CD4-positive, alpha-beta T cell treated with Interferon alpha-2 for 1 hour (primary cell): ENCODE measurements at places on chromosomes 5 and 9.

GRCh38 chr5:140881889-140882590 is at the start of gene PCDHA13:
Gene PCDHA13, plus strand, starts transcription at chr5:140882124. Its CDS starts 145 bp downstream, at chr5:140882269.
- no peak for DNase-seq

- no peak for DNase-seq
Measured at GRCh38 chr5:68547622-68548021, 332.1 kb downstream of the PIK3R1 start.

GRCh38 chr5:136677217-136677616 is 311.9 kb upstream of the TRPC7 start:
- no peak for DNase-seq

DNA sequence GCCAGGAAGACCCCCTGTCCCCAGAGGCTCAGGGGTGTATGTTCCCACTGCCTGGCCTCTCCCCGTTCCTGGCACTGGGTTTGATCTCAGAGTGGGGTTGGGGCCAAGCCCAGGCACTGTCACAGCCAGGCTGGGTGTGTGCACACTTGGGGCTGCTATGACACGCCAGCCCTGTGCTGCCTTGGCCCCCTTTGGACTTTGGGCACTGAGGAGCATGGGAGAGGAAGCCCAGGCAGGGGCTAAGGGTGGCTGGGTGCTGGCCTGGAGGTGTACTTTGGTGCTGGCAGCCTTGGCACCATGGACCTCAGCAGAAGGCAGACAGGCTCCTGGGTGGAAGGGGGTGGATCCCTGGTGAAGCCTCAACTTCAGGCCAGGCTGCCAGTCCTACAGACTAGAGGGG is 223.6 kb upstream of the ISL1 start:
- DNase-seq = no peak

DNA sequence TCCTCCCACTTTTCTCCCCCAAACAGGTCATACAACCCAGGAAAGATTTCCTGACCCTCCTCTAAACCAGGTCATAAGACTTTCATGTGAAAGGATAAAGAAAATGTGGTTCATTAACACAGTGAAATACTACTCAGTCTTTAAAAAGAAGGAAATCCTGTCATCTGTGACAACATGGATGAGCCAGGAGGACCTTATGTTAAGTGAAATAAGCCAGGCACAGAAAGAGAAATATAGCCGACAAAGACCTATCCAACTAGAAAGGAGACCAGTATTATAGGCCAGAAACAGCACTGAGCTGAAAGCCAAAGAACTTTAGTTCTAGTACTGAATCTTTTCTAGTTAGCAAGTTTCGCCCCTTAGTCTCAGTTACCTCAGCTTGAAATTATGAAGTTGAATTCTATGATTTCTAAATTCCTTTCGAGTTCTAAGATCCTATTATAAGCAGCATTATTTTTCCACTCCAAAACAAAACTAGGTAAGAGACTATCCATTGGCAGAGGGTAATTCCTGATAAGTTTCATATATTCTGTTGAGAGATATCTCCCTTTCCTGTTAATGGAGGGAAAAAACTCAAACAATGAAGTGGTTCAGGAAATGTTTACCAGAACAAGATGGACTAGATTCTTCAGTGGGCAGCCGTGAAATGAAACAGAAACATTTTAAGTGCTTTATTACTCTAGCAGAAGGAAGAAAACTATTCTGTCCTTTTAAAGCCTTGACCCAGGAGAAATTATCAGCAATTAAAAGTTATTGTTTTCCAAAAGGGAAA is 42.5 kb downstream of the GNA14 start:
- no peak for DNase-seq

DNA sequence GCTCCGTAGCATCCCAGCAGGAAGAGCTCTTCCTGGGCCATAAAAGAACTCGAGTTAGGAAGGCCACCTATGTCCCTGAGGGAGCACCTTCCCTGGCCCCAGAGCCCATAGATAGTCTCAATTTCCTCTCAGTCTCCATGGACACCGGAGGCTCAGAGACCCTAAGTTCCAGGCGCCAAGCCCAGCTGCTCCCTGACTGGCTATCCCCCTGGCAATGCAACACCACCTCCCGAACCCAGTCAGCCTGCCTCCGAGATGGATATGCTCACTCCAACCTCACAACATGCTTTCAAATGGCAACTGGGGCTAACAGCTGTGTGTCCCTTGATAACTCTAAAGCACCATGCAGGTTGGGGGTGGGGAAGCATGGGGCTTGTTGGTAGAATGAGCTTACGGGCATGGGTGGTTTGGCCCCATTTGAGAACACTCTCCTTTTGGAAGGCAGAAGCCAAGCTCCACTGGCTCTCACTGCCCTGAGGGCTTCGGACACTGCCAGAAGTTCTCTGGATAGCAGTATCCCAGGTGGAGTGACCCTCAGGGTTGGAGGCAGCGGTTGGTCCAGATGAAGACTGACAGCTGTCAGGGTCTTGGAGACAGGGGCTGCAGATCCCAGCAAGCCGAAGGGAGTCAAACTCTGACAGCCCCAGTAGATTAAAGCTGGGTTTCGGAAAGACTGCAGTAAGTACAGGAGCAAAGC is 165.3 kb downstream of the PAX5 start:
- DNase-seq = no peak

GRCh38 chr5:127650649-127651048 is 1.8 kb downstream of the CTXN3 start:
- no peak for DNase-seq

- no peak for DNase-seq
Measured at GRCh38 chr9:27184556-27185351, 75.7 kb downstream of the TEK start.

DNA sequence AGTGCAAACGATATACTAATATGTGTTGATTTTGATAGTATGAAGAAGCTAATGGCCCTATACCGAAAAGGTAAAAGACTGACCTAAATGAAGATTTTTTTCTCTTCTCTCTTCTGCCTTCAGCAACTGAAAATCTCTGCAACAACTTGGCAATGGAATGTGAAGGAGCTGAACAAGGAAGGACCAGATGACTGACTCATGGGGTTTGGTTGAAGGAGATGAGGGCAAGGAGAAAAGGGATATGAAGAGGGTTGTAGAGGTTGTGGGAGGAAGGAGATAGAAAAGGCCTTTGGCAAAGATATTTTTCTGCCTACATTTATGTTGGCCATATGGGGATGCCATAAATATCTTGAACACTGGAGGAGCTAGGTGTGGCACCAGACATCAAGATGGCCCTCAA is 129.7 kb upstream of the CHD1 start:
- DNase-seq = no peak

- DNase-seq = no peak
Measured at GRCh38 chr9:121069396-121069795, 5.4 kb upstream of the CNTRL start.

DNA sequence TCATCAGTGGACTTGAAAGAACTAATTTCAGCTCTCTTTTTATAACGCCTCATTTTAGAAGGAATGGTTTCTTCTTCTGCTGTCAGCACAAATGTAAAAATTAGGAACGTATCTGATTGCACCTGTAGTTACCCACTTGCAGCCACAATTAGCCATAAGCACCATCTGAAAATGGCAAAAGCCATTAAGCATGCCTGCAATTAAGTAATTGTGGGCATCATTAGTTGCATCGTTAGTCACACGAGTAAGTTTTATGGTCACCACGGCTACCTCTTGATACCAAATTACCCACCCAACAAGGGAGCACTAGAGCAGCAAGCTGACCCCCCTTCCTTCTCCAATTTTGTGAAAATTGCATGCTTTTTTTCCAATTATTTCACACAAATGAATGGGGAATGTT is 25.8 kb upstream of the SLC44A1 start:
- DNase-seq = no peak

DNA sequence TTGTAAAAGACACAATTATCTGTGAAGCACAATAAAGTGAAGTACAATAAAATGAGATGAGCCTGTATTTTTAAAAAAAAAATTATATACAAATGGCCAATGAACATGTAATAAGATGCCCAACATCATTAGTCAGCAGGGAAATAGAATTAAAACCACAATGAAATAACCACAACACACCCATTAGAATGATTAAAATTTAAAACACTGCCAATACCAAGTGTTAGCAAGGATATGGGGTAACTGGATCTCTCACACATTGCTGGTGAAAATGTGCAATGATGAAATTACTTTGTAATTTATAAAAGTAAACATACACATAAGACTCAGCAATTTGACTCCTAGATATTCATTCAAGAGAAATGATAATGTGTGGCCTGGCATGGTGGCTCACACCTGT is 62.8 kb downstream of the SHOC1 start:
- DNase-seq = no peak

DNA sequence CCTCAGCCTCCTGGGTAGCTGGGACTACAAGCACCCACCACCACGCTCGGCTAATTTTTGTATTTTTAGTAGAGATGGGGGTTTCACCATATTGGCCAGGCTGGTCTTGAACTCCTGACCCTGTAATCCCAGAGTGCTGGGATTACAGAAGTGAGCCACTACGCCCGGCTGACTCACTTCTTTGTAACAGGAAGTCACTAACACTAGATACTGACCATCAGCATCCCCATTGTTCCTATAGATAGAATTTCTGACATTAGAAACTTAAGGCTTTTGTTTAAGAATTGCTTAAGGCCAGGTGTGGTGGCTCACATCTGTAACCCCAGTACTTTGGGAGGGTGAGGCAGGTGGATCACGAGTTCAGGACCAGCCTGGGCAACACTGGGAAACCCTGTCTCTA is 42.2 kb downstream of the LEAP2 start:
- DNase-seq = no peak

- no peak for DNase-seq
Measured at GRCh38 chr5:31638345-31638744, 586 bp upstream of the PDZD2 start.

DNA sequence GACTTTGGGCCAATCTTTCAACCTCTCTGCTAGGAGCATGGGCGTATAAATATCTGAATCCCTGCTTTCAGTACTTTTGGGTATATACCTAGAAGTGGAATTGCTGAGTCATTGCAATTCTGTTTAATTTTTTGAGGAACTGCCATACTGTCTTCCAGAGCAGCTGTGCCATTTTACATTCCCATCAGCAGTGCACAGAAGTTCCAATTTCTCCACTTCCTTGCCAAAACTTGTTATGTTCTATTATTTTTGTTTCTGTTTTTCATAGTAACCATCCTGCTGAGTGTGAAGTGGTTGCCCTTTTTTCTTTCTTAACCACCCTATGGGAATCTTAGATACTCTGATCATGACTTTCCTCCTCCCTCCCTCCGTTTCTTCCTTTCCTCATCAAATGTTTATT is 11.1 kb upstream of the CCIN start:
- DNase-seq = no peak

GRCh38 chr5:14753292-14753691 is 88.8 kb downstream of the OTULIN start:
- DNase-seq = no peak

GRCh38 chr5:131773805-131774204 is 23.0 kb downstream of the FNIP1 start:
- no peak for DNase-seq

- peak; percentile 26 for DNase-seq
Measured at GRCh38 chr5:57172466-57173318, 1.2 kb upstream of the GPBP1 start.

DNA sequence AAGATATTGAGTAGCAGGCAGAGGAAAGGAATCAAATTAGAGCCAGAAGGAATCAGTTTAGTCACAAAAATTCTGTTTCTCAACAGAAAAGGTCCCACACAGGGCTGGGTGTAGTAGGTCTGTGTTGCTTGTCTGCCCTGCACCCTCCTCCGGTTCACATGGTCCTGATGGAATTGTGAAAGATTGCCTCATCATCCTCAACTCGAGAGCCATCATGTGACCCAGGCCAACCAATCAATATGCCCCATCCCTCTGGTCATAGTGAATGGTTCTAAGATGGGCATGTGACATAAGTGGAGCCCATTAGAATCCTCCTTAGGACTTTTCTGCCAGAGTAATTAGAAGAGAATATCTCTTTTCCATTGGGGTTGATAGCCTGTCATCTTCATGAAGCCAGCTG is 56.7 kb upstream of the RAD23B start:
- DNase-seq = no peak

DNA sequence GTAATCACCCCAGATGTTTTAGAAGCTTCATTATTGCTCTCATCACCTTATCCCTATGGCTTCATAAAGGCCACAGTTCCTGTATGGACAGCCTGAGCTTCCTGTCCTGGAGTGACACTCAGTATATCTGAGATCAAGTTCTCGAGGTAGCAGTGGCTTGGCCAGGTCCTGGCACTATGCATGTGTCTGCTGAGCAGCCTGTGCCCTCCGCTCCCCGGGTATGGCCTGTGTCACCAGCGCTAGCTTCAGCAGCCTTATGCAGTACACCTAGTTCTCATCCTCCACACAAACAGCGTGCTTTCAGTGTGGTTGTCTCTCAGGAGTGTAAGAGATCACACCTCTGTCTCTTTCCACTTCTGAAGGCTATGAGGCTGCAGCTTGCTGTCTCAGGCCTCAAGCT is 514.7 kb downstream of the DIRAS2 start:
- no peak for DNase-seq
